ENCODE measurements at places on chromosomes 3 and 15. TPM values are rescaled to one million over a fixed set of nuclear protein-coding genes. Genes with fewer than 3 reads are reported as not detected.
A peak's percentile ranks its signal among the peaks of the same experiment; 100 is the strongest.

GRCh38 chr15:60318216-60318867 is 79.4 kb downstream of the ANXA2 start:
- no peak for DNase-seq

WDR49 gene
- not detected for total RNA-seq

GRCh38 chr3:197186887-197187588 is 111.4 kb downstream of the DLG1 start:
- peak; percentile 75 for DNase-seq

DNA sequence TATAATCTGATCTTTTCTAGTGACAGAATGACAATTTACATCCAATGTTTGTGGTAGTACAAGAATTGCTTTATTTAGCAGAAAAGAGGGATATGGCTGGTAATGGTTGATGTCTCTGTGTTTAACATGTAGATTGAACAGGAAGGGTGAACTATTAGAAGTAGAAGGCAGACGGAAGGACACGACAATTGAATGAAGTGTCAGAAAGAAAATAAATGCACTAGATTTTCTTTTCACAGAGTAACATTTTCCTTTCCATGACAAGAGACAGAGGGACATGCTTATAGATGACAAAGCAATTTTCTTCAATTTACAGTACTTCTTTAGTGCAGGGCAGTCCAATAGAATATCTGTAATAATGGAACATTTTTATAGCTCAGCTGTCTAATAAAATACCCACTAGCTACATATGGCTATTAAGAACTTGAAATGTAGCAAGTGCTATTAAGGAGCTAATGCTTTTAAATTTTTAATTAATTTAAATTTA is 48.9 kb upstream of the MBNL1 start:
- no peak for DNase-seq

- DNase-seq, result no peak
Measured at GRCh38 chr15:101647251-101647650, 4.9 kb downstream of the TM2D3 start.

DNA sequence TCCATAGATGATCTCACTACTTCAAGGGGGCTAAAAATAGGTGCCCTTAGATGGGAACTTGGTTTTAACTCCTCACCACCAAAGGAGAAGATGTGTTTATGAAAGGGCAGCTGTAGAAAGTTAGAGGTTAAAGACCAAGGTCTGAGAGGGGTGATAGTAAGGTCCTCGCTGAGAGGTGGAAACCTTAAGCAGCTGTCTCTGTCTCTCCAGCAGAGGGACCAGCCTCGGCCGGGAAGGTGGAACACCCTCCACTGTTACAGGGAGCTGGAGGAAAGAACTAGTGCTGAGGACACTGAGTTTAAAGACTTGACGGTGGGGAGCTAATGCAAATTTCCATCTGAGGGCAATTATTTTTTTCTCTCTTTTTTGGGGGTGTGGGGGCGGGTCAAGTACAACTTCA is 8.9 kb upstream of the RLBP1 start:
- DNase-seq, result no peak

GRCh38 chr3:188975600-188976314 is 196.0 kb upstream of the TPRG1 start:
- DNase-seq, result no peak

DPPA2 gene
- not detected for total RNA-seq

GRCh38 chr3:50324351-50325112 is 2.0 kb upstream of the HYAL2 start:
- peak; percentile 70 for DNase-seq

GRCh38 chr15:70633991-70634390 is 129.4 kb downstream of the UACA start:
- no peak for DNase-seq

DNA sequence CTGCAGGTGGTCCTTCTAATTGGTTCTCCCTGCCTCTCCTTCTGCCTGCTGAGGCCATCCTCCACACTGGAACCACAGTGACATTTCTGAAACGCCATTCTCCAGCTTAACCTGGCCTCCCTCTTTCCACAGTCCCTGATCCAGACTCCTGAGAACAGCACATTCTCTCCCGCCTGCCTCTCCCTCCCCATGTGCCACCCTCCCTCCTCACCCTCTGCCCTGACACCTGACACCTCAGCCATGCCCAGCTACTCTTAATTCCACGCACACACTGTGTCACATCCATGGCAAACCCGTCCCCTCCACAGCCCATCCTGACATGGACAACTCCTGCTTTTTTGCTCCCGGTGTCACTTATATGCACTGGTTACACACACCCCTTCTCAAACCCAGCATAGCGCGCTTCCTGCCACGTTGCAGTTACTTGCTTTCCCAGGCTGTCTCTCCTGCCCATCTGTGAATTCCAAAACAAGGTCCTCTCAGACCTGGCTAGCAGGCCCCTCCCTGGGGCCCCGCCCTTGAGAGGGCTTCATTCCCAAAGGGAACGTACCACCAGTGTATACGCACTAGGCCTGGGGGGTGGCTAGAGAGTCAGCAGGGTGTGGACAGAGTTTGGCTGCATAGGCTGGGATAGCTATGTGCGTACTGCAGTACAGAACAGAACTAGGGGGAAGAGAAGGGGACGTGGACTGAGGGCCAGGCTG is 92.7 kb upstream of the BLM start:
- DNase-seq, result no peak

DNA sequence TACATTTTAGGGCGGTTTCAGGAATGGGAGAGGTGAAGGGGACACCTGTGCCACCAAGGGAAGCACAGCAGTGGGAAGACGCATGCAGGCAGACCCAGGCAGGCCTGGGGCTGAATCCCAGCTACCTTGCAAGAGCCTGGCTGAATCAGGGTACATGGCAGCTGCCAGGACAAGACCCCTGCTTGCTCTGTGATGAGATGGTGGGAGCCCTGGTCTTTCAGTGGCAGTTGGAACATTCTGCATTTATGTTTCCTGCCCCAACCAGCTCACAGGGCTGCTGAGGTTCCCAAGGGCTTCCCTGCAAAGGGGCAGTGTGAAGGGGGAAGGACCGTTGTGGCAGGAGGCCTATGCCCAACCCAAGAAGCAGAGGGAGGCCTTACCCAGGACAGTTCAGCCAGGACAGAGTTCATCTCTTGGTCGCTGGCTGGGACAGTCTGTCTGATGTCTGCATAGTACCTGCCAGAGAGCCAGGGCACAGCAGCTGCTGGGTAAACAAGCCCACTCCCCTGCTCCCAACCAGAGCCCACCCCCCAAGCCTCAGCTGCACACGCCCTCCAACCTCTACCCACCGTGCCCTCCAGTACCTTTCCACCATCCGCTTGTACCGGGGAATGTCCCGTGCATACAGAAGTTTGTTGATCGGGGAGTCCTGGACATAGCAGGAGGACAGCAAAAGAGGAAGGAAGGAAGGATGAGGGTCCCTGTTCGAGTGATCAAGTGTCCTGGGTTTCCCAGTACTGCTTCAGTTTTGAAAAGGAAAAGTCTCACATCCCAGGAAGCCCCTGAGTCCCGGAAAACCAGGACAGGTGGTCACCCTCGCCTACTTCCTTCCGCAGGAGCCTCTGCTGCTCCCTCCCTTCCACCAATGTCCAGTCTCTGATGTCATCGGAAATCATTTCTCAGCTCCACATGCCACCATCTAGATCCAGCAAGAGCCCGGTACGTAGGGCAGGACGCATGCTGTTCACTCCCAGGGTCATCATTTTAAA is 23.1 kb downstream of the PLXNB1 start:
- no peak for DNase-seq

SPATA12 gene
- 0.13 TPM for total RNA-seq

SUSD5 gene
- not detected for total RNA-seq

DNA sequence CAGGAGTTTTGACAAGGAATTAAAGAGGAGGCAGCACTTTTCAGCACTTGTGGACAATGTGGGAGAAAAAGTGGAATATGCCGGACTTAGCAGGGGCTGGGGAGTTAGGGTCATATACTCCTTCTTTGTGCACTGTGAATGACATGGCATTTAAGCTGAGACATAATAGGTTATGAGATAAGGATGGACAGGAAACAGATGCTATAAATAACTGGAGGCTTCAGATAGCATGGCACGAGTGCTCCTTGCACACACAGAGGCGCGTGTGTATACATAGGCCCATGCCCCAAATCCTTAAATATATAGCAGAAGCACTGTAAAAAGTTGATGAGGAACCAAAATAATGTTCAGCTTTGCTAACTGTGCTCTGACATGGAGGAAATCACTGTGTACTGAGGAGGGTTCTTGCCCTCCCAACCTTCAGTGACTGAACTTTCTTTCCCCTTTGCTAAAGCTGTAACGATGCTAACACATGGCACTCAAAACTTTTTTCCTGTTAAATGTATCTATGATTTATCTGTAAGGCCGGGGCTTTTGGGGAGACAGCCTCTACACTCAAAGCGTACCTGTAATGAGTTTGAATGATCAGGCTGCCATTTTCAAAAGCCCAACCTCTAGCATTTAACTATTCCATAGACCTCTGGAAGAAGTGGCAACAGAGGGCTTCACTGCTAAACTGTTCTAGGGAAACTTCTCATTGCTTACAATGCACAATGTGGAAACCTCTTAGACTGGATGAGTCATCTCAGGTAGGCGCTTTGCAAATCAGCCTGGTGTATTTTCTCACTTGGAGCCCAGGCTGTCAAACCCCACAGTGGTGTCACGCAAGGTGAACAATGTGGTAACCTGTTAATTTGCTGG is 784.6 kb downstream of the NR2F2 start:
- DNase-seq, result no peak

GOLGA8H gene
- 0.21 TPM for total RNA-seq

- no peak for DNase-seq
Measured at GRCh38 chr3:184295771-184296170, 3.3 kb upstream of the PSMD2 start.

GRCh38 chr3:157912514-157913451 is 193.4 kb downstream of the SHOX2 start:
- DNase-seq, result no peak

DNA sequence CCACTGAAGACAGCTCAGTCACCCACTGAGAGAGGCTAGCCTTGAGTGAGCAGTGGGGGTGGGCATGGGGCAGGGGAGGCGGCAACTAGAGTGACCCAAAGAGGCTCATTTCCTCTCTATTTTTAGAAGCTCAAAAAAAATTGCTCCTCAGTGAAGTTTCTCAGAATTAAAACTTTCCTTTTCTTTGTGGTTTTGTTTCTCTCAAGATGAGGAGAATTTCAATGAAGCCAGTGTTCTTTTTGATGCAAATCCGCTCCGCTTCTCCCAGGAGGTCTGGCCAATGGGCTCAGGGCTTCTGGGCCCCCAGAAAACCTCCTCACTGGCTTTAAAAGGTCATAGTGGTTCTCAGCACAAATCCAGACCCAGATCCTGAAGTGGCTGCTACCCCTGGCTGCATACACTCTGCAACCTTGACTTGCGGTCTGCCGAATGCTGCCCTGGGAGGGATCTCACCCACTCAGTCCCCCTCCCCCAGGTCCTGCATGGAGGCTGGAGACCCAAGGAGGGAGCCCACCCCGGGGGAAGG is at the start of gene ACSBG1:
Gene ACSBG1 (minus strand): TSS at position 51 of the 526 bp plus-strand sequence. CDS start 64 bp downstream, outside the sequence.
- no peak for DNase-seq

CIAO2A gene
- 78.7 TPM for total RNA-seq

- DNase-seq, result no peak
Measured at GRCh38 chr3:173750095-173750494, 352.6 kb downstream of the NLGN1 start.

CCR4 gene
- not detected for total RNA-seq

ECT2 gene
- 72.5 TPM for total RNA-seq

GRCh38 chr3:49255112-49255511 is 21.9 kb downstream of the C3orf62 start:
- no peak for DNase-seq

GRCh38 chr15:90987561-90988141 is 6.7 kb downstream of the PRC1 start:
- no peak for DNase-seq

GOLGA8J gene
- total RNA-seq, result not detected

MUC20 gene
- 0.72 TPM for total RNA-seq

CYP8B1 gene
- not detected for total RNA-seq

- DNase-seq, result no peak
Measured at GRCh38 chr3:45746165-45746776, 50.1 kb downstream of the SLC6A20 start.

GRCh38 chr3:130299531-130299930 is 45.9 kb upstream of the COL6A5 start:
- DNase-seq, result no peak

- DNase-seq, result no peak
Measured at GRCh38 chr3:31356941-31357340, 175.8 kb upstream of the STT3B start.

GRCh38 chr15:26967719-26968269 is 3.2 kb upstream of the GABRG3 start:
- DNase-seq, result no peak

DNA sequence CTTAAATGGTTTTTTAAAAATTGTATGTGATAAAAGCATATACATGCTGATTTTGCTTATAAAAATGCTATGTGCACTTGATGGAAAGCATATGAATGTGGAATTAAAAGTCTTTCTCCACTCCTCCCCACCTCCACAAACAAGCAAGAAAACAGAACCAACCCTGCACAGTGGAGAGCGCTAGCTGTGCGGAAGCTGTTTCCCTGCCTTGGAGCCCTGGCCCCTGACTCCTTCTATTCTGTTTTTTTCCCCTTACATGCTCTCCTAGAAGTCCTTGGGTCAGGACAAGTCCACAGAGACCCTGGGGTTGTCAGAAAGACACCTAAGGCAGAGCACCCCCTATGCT is 64.2 kb downstream of the BOC start:
- no peak for DNase-seq

ZNF860 gene
- total RNA-seq, result 22.2 TPM
